ENCODE measurements at places on chromosomes 5 and 9.

DNA sequence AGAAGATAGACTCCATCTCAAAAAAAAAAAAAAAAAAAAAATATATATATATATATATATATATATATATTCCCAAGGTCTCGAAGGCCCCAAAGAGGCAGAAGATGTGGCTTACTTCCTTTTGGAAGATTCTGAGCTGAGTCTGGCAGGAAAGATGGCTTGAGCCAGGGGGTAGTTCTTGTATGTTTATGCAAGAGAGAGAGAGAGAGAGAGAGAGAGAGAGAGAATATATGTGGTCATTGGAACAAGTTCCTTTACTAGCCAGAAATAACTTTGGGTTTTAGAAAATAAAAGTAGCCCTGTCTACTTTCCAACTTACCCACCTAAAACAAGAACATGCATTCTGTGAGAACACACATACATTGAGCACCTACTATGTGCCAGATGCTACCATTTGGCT is 17.6 kb downstream of the NCS1 start:
- DNase-seq: no peak

GRCh38 chr5:499233-500209 is 24.7 kb downstream of the SLC9A3 start:
- DNase-seq: no peak

GRCh38 chr5:65728218-65728617 is 6.2 kb downstream of the NLN start:
- DNase-seq: no peak

GRCh38 chr5:1057485-1058082 is 49.0 kb downstream of the NKD2 start:
- no peak for DNase-seq

GRCh38 chr5:137935190-137935589 is 45.9 kb downstream of the PKD2L2 start:
- DNase-seq: no peak

DNA sequence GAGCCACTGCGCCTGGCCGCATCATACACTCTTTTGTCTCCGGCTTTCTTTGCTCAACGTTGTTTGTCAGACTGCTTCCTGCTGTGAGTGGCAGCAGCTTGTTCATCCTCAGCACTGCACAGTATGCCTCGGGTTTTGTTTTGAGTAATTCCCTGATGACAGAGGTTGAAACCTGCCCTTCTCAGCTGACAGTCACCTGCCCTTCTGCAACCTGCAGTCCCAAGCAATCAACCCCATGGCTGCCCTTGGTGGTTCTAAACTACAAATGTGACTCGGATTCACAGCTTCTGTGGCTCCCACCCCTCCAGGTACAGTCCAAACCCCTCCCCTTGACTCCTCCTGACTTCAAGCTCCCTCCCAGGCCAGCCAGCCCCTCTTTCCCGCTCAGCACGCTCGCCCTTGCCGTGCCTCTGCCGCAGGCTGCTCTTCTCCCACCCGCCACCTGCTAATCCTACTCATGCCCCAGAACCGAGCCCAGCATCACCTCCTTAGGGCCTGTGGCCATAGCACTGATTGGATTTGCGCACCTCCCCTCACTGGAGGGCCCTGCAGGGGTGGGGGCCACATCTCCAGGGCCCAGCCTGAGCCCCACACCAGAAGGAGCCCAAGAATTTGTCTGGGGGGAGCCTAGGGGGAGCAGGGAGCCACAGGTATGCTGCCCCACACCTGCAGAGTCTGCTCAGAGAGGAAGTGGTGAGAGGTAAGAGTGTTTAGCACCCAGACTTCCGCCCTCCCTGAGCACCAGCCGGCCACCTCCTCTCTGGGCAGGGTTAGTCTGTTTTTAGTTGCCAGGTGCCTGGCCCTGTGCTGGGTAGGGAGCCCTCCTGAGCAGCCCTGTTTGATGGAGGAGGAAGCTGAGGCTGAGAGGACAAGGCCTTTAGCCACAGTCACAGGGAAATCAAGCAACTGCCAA is 10.1 kb downstream of the EEIG1 start:
- no peak for DNase-seq

- no peak for DNase-seq
Measured at GRCh38 chr9:68702493-68702892, 2.5 kb upstream of the PIP5K1B start.

DNA sequence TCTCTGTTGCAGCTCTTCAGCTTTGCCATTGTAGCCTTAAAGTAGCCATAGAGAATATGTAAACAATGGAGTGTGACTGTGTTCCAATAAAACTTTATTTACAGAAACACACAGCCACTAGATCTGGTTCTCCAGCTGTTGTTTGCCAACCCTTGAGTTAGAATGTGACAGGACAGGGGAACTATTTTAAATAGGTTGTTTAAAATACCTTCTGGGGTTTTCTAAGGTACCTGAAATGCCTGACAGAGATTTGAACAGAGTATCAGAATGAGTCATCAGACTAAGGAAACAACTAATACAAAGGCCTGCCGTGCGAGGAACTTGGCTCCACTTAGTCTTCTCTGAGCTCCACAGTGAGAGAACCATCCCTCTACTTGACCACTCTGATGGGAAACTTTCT is 85.4 kb downstream of the HSD17B4 start:
- DNase-seq: no peak

DNA sequence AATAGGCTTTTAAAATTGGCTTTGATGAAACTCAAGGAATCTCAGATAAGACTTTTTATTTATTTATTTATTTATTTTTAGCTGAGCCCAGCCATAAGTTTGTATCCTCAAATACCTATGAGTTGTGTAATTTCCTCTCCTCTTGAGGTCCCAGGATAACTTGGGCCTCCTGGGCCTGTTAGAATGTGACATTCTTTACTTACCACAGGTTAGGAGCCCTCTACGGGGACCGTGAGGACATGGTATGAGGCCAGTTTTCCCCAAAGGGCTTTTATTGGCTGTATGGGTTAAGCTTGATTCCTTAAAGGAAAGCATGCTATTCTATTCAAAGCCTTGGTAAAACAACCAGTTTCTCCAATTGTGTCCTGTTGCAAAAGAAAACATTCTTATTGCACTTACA is 16.9 kb downstream of the SHISAL2B start:
- no peak for DNase-seq

DNA sequence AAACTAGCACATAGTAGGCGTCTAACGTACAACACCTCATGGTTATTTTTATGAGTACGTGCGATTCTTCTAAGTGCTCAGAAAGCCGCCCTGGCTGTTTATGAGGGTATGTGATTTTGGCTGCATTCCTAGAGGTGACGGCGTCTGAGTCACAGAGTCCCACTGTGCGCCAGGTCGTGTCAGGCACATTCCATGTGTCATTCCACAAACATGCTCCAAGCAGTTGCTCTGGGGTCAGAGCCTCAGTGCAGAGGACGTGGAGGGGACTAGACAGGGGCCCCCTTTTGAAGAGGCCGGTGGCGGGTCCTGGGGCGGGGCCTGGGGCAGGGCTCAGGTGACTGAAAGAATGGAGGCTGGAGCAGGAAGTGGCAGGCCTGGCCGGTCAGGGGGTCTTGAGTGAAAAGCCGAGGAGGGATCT is 51.9 kb downstream of the NEK6 start:
- no peak for DNase-seq

GRCh38 chr5:74067748-74068541 is 441.9 kb downstream of the ARHGEF28 start:
- DNase-seq: no peak

DNA sequence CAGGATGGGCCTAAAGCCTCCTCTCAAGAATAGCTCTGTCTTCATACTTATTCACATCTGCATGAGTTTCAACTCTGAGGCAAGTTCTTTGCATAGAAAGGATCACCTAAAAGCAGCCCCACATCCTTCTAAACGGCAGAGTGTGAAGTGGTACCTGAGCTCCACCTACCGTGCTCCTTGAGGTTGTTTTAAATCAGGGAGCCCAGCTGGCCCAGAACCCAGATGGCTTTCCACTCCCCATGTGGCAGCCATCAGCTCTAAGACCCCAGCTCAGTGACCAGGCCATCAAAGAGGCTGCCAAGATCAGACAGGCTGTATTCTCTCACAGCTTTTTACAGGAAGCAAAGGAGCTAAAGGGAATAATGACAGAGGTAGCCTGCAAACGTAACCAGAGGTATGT is 299.3 kb downstream of the RASEF start:
- DNase-seq: no peak

DNA sequence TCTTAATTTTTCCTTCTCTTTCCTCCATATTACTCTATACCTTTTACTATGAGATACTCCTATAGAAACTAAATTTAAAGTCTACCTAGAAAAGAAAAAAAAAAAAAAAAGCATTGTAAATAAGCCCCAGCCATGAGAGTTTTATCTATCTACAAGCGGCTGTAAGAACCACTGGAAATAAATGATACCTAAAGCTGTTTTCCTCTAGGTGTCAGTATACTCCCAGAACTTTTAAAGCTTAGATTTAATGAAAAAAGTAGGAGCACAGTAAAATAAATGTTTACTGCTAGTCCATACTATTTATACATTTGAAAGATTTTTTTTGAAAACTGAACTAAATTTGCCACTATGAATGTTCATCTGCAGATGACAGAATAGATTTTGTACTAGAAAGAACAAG is 26.2 kb downstream of the TYRP1 start:
- no peak for DNase-seq

- no peak for DNase-seq
Measured at GRCh38 chr5:6822556-6823343, 109.5 kb downstream of the TENT4A start.
